ENCODE measurements at places on chromosomes 1 and 21. TPM values are rescaled to one million over a fixed set of nuclear protein-coding genes. Genes with fewer than 3 reads are reported as not detected.

Gene GOLT1A
- total RNA-seq: not detected

Gene FAM72D
- not detected for total RNA-seq

Gene SLC30A10
- total RNA-seq: not detected

Gene HES3
- not detected for total RNA-seq

Gene RSPO1
- 0.98 TPM for total RNA-seq

Gene IFNLR1
- 13.5 TPM for total RNA-seq

Gene ZMPSTE24
- total RNA-seq: 36.0 TPM

Gene RGS16
- total RNA-seq: 6.4 TPM

Gene SUSD4
- total RNA-seq: 3.8 TPM

Gene LIN28A
- 1.2 TPM for total RNA-seq

Gene C1QTNF12
- total RNA-seq: 6.3 TPM

Gene PCP4L1
- total RNA-seq: 4.9 TPM

Gene CFHR3
- total RNA-seq: not detected

Gene ATP1B1
- total RNA-seq: 114 TPM

Gene BRINP3
- 0.17 TPM for total RNA-seq

Gene CCDC27
- total RNA-seq: not detected

Gene RGS4
- 2.2 TPM for total RNA-seq

Gene FCMR
- total RNA-seq: 6.2 TPM

Gene SPRR2A
- total RNA-seq: not detected

Gene ADORA3
- total RNA-seq: 4.7 TPM

Gene OR4F29
- not detected for total RNA-seq

Gene OR2L5
- total RNA-seq: not detected
